EL (cell line): ENCODE measurements at places on chromosomes 1 and 21.

- no peak for DNase-seq
These were observed 156.1 kb downstream of the KIF26B start for GRCh38 chr1:245310571-245311531.

DNA sequence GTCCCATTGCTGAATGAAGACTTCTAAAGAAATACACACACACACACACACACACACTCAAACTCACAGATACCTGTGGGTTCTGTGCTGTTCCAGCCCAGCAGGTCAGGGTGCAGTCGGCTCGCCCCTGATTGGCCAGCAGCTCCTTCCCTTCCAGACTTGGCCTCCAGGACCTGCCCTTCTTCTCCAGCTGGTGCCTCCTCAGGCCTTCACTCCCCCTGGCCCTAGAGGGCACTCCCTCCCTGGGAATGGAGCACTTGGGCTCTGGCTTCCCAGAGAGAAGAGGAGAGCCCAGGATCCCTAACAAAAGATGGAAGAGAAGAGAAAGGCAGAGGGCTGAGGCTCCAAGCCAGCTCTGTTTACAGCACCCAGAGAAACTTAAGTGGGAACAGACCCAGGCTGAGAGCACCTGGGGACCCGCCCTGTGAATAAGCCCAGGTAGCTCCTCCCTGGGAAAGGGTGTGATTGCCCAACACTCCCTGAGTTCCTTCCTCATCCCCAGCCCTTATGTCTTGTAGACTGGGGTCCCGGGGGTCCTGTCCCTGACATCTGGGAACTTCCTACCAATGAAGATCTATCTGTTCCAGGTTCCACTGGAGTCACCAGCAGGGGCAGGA lies at the start of gene PGLYRP3:
TSS of gene PGLYRP3 (minus strand) at position 383 of the 617 bp plus-strand sequence. CDS start 2,287 bp downstream, outside the sequence.
- DNase-seq = no peak

GRCh38 chr1:191895462-191896058 lies 262.7 kb upstream of the RGS18 start:
- DNase-seq = no peak

GRCh38 chr1:15942661-15943327 lies 33.1 kb downstream of the ZBTB17 start:
- no peak for DNase-seq

DNA sequence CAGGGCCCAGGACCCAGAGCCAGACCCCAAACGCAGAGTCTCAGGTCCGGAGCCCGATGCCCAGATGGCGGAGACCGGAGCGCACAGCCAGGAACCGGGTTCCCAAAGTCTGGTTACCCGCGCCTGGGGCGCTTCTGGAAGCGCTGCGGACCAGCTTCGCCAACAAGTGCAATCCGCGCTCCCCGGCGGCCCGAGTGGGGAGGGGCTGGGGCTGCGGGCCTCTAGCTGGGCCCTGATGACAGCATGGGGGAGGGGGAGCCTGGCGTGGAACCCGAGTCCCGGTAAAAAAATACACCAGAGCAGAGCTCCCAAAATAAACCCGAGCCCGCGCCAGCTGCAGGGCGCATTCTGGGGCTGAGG lies 494 bp downstream of the NT5C1A start:
- DNase-seq = no peak

- no peak for DNase-seq
These were observed 4.3 kb upstream of the SLC30A2 start for GRCh38 chr1:26050248-26050640.

- DNase-seq = peak; percentile 25
These were observed 14.8 kb upstream of the METTL18 start for GRCh38 chr1:169809370-169810095.
